ENCODE measurements at places on chromosomes 7 and 10.

- DNase-seq: no peak
Measured at GRCh38 chr7:145313551-145313950, 477.7 kb upstream of the TPK1 start.

GRCh38 chr10:34751272-34751671, 63.8 kb downstream of the PARD3 start:
- DNase-seq: no peak

GRCh38 chr7:8592167-8592566, 158.8 kb downstream of the NXPH1 start:
- no peak for DNase-seq

- DNase-seq: no peak
Measured at GRCh38 chr7:5692112-5692844, 89.2 kb downstream of the RNF216 start.

DNA sequence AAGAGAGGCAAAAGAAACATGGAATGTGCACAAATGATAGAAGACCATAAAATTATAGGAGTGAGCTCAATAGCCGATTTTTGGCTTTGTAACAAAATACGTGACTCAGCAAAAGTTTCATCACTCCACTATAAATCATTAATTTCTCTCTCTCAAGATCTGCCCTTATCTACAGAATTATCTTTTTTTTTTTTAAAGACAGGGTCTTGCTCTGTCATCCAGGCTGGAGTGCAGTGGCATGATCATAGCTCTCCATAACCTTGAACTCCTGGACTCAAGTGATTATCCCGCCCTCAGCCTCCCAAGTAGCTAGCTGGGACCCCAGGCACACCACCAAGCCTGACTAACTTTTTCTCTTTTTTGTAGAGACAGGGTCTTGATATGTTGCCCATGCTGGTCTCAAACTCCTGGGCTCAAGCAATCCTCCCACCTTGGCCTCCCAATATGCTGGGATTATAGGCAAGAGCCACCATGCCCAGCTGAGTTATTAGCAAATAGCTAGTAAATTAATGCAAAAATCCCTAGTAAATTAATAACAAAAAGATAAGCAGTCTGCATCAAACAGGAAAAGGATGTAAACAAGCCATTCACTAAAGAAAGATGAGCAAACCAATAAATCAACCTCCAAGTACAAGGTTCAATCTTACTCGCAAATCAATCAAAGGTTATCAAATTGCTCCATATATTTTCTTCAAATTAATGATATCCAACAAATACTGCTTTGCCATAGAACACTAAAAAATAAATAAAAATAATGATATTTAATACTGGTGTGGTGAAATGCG, 450.7 kb downstream of the PARD3 start:
- DNase-seq: no peak

DNA sequence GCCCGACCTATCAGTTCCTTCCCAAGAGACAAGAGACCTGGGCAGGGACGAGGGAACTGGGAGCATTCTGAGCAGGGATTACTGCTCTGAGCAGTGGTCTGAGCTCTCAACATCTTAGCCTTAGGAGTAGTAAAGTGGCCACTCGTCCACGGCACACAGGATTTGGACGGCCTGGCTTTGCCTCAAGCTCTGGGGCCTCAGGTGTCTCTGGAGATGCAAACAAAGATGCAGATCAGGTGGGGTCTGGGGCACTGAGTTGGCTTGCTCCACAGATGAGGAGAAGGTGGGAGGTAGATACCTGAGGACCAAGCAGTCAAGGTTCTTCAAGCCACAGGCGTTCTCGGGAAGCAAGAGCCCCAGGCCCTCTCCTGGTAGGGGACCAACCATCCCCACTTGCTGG, 16.1 kb upstream of the NPFFR1 start:
- DNase-seq: no peak

- no peak for DNase-seq
Measured at GRCh38 chr10:102153093-102153620, 968 bp downstream of the NOLC1 start.

- no peak for DNase-seq
Measured at GRCh38 chr10:91629715-91630549, 2.9 kb downstream of the PPP1R3C start.

- peak; percentile 79 for DNase-seq
Measured at GRCh38 chr10:133336577-133337369, at the start of gene CALY. Gene CALY, minus strand, starts transcription at chr10:133336896. Its CDS starts 7,907 bp downstream, at chr10:133328989.

GRCh38 chr10:88181902-88182600, 318.6 kb downstream of the PTEN start:
- DNase-seq: no peak

DNA sequence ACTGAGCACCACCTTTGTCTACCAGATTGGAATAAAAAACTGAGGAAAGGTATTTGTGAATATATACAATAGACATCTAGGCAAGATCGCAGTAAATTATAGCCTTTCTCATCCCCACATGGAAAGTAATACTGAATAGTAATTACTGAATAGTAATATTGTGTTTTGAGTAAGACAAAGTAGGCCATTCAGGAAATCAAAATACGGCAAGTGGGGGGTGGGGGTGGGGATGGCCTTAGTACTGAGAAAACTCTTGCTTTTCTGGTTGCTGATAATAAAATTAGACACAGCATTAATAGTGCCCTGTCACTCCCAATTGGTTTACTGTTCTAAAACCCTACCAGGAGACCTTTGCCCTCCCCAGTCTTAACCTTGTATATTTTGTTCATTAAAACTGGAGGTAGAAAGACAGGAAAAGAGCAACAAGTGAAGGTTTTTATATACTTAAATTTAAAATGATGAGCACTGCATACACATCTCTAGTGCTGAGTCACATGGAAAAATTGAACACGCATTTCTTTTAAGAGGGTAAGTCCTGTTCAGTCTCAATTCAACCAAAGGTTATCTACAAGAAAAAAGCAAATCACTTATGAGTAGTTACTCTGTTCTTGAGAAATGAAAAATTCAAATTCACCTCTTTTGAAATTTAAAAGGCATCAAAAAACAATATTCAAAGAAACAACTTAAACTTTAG, 65.6 kb downstream of the IGF2BP3 start:
- DNase-seq: no peak

DNA sequence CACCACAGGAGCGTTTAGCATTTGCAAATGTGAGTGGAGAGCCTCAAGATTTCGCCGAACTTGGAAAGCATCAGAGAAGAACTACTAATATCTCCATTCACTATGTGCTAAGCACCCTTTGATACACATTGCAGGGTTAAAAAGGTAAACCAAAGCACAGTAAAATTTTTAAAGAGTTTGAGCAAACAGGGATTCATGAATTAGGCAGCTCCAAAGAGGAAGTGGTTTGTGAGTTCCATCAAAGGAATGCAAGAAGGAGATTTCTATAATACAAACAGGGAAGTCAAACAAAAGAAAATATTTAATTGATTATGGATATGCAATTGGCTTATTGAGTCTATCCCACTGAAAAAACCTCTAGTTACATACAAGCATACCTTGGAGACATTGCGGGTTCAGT, 81.1 kb upstream of the TMEM72 start:
- DNase-seq: no peak

DNA sequence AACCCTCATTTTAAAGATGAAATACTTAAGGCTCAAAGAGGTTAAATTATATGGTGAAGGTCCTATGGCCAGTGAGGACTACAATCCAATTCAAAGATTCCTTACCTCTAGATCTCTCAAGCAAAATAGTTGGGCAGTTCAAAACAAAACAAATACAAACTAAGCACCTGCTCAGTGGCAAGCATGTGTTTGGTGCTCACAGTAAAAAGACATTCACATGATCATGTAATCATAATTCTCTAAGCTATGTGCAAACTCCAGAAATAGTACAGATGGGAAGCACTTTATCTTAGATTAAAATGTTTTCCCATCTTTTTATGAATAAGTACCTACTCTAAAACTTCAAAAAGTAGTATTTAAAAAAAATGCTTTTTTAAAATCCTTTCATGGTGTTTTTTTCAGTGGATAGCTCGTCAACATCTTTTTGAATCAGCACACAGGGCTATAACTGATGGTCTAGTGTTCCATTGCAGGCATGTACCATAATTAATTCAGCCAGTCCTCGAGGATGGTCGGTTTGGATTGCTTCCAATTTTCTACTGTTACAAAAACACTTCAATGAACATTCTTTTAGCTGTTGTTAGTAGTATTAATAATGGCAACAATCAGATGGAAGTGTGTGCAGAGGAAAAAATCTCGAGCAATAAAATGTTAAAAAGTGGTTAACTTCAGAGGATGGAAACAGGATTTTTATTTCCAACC, 58.4 kb downstream of the CHCHD3 start:
- DNase-seq: no peak

GRCh38 chr7:96833676-96834453, 124.2 kb upstream of the SEM1 start:
- no peak for DNase-seq

- DNase-seq: no peak
Measured at GRCh38 chr7:155280446-155281397, 17.0 kb upstream of the INSIG1 start.

GRCh38 chr10:122347170-122347841, 27.2 kb upstream of the PLEKHA1 start:
- no peak for DNase-seq

DNA sequence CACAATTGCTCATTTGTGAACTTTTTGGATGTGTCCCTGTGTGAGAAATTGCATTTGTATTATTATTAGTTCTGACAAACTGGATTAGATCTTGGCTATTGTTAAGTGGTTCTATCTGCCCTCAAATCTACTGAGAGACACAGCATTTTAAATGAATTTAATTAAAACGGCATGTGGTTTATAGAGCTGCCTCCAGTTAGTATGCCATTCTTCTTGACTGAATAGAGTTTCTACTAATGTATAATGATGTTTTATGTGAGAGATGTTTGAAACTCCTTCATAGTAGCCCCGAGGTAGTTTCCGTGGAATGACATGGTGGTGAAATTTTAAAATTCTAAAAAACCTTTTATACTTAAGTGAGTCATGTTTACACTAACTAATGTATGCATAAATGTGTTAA, 110.9 kb downstream of the DYNC1I1 start:
- no peak for DNase-seq

GRCh38 chr10:4399556-4399955, 426.5 kb upstream of the AKR1E2 start:
- no peak for DNase-seq

DNA sequence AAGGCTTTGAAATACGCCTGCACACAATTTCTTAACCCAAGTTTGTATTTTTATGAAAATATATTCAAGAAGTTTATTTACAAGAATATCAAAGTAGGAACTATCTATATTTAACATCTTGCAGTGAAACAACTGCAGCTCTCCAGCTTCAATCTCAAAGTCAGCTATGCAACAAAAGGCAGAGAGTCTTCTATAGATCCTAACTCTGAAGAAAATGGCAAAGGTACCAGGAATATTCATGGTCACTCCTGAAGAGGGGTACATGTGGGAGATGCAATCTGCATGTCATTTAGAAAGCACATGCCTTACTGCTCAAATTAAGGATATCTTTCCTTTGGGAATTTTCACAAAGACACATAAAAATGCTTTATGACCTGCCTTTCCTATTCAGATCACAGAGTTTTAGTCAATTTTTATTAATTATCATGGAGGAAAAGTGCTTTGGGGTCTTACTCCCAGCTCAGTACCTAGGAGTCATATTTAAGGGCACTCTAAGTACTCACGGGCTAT, 1.5 kb downstream of the ANK3 start:
- DNase-seq: no peak

DNA sequence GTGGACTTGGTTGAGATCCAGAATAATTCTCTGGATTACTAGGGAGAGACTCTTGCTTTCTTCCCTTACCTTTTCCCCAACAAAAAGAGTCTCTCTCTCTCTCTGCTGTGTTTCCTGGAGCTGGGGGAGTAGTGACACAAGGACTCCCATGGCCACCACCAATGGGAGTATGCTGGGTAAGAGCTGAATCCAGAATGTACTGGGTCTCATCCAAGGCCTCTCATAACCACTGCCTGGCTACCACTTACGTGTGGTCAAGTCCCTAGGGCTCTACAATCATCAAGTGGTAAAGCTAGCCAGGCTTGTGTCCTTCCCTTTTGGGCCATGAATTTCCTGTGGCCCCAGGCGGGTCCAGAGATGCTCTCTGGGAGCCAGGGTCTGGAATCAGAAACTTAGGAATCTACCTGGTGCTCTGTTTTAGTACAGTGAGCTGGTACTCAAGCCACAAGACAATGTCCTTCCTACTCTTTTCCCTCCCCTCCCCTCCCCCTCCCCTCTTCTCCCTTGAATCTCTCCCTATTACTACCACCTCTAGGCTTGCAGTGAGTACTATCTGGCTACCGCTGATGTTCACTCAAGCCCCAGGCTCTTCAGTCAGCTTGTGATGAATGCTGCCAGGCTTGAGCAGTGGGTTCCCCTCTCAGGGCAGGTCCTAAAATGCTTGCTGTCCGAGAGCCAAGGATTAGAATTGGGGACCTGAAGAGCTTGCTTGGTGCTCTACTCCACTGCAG, 196.6 kb downstream of the BBS9 start:
- DNase-seq: no peak

DNA sequence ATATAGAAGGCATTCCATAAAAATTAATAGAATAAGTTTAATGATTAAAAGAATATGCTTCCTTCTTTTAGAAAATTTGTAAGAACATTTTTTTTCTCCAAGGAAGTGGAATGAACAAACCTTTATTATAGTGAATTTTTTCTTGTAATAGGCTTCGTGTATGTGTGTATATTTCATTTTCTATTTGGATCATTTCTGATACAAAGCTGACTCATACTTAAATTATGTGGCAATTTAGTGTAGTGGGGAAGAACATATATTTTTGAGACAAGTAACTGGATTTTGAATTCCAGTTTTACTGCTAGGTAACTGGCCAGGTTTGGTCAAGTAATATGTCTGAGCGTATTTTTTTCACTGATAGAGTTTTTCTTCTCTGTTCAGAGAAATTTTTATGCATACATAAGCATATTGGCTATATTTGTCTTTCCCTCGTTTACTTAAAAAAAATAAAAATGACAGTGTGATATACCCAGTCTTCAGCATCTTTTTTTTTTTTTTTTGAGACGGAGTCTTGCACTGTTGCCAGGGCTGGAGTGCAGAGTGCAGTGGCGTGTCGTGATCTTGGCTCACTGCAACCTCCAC, 50.8 kb downstream of the CDK13 start:
- DNase-seq: no peak

DNA sequence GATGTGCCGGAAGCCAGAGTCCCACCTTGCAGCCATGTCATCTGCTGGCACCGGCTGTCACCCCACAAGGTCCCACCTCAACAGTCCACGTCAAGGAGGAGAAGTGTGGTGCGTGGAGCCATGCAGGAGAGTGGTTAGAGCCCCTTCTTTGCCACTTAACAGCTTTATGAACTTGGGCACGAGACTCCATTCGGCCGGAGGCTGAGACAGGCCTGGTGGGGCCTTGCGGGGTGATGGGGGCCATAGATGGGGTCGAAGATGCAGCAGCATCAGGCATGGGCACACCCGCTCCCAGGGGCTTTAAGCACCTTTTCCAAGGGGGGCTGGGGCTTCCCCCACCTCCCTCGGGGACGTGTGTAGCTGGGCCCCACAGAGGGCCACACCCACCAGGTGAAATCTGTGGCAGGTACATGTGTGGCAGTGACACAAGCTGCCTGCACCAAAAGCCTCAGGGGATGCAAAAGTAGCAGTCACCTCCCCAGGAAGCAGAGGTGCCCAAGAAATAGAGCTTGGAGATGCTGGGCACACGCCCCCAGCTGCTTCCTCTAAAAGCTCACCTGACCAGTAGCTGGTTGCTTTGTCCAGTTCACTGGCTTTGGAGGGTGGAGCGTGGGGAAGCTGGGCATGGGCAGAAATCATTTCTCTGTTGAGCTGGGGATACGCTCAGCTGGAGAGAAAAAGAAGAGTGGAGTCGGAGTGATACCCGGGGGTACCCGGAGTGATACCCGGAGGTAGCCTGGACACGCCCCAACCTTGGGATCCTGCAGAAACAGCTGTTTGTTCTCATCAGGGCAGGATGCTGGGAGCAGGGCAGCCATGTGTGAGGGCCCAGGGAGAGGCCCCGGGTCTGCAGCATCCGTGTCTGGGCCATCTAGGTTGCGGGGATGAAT, 199.8 kb downstream of the EBF3 start:
- no peak for DNase-seq

Data from GM20000 (cell line).